ENCODE measurements at places on chromosomes 1 and 21.

DNA sequence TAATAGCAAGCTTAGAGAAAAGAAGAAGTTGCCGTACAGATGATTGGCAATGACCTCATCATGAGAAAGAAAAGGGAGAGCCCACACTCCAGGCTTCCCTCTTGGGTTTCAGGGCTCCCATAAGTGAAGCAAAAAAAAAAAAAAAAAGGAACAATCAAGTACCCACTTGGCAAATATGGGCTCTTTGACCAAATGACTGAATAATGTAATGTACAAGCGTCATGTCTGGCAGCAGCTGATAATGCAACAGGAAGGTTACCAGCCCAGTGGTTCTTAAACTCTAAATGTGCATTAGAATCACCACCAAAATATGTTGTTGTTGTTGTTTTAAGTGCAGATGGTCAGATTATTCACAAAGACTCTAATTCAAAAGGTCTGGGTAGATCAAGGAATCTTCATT is 13.5 kb downstream of the TNFSF4 start:
- no peak for DNase-seq

DNA sequence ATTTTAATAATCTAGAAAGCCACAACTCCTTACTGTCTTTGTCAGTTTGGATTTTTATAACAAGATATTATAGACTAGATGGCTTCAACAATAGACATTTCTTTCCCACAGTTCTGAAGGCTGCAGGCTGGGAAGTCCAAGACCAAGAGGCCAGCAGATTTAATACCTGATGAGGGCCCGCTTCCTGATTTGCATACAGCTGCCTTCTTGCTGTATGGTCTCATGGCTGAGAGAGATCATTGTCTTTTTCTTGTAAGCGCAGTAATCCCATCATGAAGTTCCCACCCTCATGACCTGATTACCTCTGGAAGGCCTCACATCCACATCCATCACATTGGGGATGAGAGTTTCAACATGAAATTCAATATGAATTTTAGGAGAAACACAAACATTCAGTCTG is 9.8 kb downstream of the RPS6KC1 start:
- no peak for DNase-seq

GRCh38 chr1:71083271-71083670 is 2.4 kb upstream of the ZRANB2 start:
- no peak for DNase-seq

- DNase-seq = no peak
Observed at GRCh38 chr1:222909586-222909985, 94.7 kb downstream of the DISP1 start.

Data from activated CD4-positive, alpha-beta T cell treated with anti-CD3 and anti-CD28 coated beads for 1 hour (primary cell).